ENCODE measurements at places on chromosomes 16 and 17. TPM values are rescaled to one million over a fixed set of nuclear protein-coding genes. Genes with fewer than 3 reads are reported as not detected.

DNA sequence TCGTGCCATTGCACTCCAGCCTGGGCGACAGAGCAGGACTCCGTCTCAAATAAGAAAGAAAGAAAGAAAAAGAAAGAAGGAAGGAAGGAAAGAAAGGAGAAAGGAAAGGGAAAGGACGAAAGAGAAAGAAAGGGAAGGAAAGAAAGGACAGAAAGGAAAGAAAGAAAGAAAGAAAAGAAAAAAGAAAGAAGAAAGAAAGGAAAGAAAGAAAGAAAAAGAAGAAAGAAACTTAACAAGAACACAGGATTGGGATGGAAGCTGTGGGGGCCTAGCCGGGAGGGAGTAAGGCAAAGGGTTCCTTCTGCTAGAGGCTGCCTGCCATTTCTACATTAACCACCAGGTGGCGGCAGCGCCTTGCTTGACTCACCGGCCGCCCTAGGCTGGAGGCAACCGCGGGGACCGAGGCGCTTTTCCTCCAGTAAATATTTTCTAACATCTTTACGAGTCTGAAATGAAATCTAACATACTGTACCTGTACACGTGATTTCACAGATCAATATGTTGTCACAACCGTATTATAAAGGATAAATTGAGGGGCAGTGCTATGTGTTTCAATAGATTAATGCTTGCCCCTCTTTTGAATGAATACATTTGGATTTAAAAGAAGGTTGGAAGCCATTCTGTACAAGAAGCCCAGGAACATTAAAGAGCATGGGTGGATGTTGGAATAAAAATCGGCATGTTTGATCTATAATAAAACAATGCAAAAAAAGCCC is 6.1 kb downstream of the GJD3 start:
- peak; percentile 95 for DNase-seq

- peak; percentile 50 for DNase-seq
Observed at GRCh38 chr16:57538235-57538721, 1.9 kb upstream of the CCDC102A start.

GRCh38 chr16:57809276-57810196 is 7.2 kb upstream of the KIFC3 start:
- no peak for DNase-seq

- DNase-seq: no peak
Observed at GRCh38 chr17:65018610-65019316, 37.8 kb downstream of the GNA13 start.

DNA sequence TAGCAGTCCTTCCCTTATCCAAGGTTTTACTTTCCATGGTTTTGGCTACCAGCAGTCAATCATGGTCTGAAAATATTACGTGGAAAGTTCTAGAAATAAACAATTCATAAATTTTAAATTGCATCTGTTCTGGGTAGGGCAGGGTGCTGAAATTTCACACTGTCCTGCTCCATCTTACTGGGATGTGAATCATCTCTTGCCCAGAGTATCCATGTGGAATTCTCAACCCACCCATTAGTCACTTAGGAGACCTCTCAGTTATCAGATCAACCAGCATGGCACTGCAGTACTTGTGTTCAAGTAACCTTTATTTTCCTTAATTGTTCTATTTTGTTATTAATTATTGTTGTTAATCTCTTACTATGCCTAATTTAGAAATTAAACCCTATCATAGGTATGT is 202.8 kb upstream of the CPHXL start:
- DNase-seq: no peak

DNA sequence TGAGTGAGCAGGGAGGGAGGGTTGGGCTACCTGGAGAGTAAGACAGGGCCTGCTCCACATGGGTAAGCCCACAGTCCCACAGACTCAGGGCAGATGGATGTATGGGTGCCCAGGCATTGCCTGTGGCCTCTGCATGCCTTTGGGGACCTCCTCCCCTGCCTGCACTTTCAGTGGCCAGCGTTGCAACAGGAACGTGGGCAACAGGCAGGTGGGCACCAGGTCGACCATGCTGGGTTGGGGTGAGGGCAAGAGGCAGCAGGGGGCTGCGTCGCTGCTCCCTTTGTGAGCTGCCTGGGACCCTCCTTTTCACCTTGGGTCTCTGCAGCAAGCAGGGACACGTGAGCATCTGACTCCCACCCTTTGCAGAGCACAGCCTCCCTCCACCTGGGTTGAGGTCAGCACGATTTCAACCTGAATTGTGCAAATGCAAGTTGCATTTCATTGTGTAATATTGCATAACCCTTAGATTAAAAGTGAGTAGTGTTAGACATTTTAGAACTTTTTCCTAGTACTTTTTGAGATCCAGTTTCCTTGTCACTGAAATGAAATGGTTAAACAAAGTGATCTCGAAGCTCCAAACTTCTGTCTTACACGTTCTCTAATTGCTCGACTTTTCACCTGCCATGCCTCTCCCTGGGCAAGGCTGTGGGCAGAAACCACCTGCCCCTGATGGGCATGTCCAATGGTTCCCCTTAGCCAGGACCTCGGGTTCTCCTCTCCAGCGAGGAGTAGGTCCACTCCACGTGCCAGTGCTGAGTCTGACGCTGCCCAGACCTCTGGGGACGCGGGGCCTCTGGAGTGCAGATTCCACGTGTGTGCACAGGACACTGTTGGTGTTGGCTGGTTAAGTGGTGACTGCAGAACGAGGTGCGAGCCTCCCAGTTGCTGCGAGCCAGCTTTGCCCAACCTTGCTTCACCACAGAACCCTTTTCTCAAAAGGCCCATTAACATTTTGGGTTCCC is 32.9 kb upstream of the IL17C start:
- DNase-seq: no peak

DNA sequence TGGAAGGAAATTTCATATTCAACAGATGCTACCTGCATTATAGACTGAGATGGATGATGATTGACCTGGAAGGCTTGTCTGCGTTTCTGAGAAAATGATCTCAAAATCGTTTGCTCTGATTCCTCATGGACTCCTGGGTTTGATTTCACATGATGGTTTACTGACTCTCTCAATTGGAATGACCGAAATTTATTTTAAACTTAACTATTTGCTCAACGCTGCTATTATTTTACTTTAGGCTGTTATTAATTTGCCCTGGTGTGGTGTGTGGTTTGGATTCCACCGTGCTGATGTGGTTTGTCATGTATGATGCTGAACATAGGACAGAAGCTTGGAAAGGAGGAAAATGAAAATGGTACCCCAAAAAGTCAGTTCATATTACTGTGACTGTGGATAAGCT is 37.3 kb upstream of the ELAC2 start:
- DNase-seq: no peak

DNA sequence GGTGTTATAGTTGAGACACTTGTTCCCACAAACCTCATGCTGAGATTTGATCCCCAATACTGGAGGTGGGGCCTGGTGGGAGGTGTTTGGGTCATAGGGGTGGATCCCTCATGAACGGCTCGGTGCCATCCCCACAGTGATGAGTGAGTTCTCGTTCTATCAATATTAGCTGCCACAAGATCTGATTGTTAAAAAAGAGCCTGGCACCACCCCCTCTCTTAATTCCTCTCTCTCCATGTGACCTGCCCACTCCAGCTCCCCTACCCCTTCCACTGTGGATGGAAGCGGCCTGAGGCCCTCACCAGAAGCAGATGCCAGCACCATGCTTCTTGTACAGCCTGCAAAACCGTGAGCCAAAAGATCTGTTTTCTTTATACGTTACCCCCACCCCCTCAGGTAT is 31.2 kb downstream of the TRIM16 start:
- DNase-seq: no peak

- DNase-seq: peak; percentile 80
Observed at GRCh38 chr17:39002991-39003715, 36.0 kb upstream of the FBXO47 start.

DNA sequence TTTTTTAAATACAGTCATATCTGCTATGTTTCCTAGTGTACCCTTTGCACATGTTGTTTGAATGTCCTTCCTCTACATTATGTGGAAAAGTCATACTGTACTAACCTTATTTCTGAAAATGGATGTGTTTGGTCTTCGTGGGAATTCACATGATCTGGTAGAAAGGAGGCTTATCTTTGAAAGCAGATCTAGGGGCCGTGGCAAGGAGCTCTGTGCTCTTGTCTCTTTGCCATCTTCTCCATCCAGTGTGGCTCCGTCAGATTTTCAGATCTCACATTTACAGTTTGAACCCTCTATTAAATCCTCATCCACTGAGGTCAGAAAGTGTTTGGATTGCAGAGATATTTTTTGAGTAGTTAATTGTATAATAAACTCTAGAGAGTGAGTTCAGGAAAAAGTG is 32.9 kb downstream of the MAP2K4 start:
- DNase-seq: no peak

DNA sequence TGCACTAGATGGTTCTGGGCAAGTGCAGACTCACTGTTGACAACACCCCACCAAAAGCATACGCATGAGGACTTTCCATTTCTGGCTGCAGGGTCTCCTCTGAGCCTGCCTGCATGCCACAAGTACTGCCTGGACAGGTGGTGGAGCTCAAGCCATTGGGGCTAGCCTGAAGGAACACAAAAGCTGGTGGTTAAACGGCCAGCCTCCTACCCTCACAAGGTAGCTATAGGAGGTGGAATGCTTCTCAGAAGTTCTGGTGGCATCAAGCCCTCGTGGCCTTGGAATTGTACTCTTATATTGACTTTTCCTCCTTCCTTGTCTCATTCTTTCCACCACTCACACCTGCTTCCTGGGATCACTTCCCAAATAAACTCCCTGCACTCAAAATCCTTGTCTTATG is 56.6 kb upstream of the BCAR1 start:
- DNase-seq: no peak

DNA sequence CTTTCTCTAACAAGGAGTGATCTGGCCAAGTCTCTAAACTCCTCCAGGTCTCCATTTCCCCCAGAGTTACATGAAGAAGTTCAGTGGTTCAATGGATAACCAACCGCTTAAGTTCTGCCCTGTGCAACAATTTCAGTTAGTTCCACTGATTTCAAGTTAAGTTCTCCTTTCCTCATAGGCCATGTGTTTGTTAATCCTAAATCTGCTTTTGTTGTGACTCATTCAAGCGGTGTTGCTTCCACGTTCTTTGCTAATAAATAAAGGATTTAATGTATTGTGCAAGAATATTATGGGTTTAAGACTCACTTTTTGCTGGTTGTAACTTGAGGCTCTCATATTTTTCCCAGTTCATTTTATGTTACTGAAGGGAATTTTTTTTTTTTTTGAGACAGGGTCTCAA is 36.3 kb downstream of the GNA13 start:
- DNase-seq: no peak

DNA sequence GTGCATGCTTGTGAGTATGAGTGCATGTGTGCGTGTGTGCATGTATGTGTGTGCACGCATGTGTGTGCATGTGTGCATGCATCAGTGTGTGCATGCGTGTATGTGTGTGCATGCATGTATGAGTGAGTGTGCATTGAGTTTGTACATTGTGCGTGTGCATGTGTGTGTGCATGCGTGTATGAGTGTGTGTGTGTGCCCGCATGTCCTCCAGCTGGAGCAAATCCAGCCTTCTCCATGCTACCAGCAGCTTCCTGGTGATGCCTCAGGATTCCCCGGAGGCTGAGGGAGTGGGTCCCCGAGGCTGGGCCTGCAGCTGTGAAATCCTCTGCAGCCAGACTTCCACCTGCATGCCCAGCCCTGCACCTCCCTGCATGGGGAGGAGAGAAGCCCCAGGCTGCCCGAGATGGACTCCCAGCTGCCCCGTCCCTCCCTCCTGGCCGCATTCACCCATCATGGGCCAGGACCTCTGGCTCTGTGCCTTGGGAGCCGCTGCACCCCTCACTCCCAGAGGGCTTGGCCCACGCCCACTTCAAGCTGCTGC is 9.3 kb downstream of the TPSD1 start:
- DNase-seq: no peak

DNA sequence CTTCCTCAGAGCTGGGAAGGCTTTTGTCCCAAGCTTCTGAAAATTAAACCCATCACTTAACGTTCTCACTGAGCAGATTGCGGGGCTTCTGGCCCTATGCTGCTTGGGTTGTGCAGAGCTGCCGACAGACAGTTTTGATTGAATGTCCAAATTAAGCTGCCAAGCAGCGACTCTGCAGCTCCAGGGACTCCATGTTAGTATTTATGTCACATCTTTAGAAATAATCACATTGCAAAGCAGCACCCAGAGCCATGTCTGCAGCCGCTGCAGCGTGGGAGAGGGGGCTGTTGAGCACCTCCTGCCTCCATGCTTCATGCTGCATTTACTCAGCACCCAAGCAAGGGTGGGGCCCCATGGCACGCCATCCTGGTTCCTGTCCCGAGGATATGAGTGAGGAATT is 178.2 kb upstream of the CACNG3 start:
- no peak for DNase-seq

DNA sequence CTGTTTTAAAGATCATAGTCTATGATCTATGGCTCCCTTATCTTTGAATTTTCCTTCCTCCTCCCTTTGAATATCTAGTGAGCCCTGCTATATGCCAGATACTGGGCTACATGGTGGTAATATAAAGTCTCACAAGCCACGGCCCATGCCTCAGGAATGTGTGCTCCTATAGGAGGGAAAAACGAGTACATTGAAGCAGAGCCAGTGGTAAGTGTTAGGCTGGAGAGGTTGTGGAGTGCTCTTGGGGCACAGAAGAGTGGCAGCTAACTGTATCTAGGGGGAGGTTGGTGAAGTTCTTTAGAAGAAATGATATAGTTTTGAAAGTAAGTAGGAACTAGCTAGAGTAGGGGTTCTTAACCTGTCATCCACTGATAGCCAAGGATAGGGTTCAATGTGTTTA is 105.8 kb upstream of the PMFBP1 start:
- no peak for DNase-seq

CDRT15 gene
- total RNA-seq: not detected

GCSH gene
- 27.4 TPM for total RNA-seq

NFATC3 gene
- total RNA-seq: 49.1 TPM

GRIN2C gene
- total RNA-seq: not detected

UTS2R gene
- total RNA-seq: not detected
